ENCODE measurements at places on chromosomes 1 and 21.

GRCh38 chr21:16633831-16634459, 878.9 kb upstream of the CXADR start:
- DNase-seq, result no peak

DNA sequence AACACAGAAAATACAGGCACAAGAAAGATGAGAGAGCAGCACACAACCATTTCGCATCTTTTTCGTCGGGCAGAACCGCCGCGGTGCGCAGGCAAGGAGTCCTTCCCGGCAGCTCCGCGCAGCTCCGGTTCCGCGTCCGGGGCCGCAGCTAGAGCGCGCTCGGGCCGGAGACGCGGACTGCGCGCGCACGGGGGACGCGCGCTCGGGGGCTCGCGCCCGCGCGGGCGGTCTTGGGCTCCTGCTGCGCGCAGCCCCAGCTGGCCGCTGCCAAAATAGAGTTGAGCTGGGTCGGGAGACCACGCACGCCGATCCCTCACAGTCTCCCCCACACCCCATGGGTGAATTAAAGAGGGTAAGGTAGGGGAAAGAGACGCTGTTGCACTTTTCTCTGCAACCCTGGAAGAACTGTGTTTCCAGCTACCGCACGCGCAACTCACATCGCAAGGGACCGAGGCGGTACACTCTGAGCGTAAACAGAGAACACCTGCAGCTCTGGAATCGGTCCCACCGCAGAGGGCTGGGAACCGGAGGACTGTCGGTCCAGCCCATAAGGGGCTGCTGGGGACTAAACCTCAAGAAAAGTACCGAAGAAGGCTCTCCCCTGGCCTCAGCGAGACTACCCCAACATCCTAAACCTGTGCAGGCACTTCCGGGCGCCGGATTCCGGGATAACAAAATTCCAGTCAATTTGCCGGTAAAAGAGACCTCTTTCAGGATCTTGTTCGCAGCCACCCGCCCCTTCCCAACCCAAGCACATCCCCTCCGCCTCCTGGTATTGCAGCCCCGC, 1.7 kb downstream of the NR5A2 start:
- DNase-seq, result no peak

DNA sequence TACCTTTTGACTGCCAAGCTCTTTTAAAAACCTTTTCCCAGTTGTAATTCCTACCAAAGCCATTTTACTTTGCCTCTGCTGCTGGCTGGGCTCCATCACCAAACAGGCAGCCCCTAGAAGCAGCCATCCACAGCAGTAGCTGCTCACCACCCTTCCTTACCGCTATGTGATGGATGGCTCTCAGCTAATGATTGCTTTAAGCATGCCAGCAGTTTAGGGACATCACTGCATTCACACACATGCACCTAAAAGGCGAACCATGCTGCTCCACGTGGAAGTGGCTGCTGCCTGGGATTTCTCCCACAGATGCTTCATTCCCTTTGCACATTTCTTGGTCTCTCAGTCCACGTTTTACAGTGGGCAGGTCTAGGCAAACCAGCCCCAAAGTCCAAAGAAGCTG, 46.3 kb upstream of the PDE9A start:
- no peak for DNase-seq

DNA sequence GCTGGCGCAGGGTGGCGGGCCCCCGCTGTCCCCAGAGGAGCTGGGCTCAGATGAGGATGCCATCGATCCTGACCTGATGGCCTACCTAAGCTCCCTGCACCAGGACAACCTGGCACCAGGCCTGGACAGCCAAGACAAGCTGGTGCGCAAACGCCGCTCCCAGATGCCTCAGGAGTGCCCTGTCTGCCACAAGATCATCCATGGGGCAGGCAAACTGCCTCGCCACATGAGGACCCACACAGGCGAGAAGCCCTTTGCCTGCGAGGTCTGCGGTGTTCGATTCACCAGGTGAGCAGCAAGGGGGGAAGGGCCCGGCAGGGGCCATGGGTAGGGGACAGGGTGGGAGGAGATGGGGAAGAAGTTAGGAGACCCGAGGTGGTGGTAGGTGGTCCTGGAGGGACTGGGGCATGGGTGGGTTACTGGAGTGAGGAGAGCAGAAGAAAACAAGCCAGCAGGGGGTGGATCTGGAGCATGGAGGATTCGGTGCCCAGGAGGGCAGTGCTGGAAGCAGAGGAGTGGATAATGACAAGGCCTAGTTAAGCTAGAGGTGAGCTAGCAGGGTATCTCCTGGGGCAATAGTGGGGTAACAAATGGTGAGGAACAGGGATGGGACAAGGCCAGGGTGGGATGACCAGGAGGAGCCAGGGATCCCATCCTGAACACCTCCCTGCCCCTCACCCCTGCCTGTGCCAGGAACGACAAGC, 13.1 kb downstream of the ZBTB7B start:
- no peak for DNase-seq

DNA sequence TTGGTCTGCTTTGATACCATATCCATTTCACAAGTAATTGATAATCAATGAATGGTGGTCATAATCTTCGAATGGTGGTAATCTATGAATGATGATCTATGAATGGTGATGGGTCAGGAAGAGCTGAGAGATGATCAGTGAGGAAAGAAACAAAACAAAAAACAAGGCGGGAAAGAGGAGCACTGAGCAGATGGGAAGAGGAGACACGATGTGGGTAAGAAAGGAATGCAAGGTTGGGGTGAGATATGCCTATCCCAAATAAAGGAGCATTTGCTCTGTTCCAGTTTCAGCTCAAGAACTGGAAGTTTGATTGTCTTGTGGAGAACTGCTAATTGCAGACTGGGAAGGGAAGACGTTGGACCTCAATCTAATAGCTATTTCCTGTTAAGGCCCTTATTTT, 73.8 kb downstream of the CENPF start:
- no peak for DNase-seq

GRCh38 chr1:223886516-223886921, 40.8 kb upstream of the TP53BP2 start:
- DNase-seq, result no peak

DNA sequence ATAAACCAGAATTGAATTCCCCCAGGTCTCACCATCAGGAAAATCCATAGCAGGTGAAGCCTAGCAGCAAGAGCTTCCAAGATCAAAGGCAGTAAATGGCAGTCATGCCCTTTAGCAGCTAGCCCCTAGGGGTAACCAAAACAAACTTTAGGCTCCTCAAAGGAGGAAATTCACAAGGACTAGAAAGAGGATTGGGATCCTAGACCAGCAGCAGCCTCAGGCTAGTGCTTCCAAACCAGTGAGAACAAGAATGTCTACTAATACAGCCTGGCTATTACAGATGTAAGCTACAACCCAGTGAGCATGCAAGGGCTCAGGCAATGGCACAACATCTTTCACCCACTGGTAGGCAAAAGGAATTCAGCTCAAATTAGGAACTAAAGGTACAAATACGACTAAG, 11.1 kb upstream of the RIMKLA start:
- no peak for DNase-seq

DNA sequence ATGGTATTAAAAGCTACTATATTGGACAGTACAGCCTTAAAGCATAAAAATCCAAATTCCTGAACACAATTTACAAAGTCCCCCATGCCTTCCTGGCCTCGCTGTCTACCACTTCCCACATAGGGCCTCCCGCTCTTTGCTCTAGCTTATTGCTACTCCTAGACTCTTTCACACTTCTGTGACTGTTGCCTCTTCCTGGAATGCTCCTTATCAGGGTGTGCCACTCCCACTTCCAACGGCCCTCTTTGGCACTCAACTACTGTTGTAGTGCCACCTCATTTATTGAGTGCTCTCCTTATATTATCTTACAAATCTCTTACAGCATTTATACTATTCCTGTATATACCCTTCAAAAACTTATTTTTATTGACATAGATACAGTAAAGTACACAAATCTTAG, 4.8 kb downstream of the SARS1 start:
- no peak for DNase-seq

Measured in inflammatory macrophage treated with lipopolysaccharide for 4 hours (primary cell).